ENCODE measurements at places on chromosomes 1 and 21.

DNA sequence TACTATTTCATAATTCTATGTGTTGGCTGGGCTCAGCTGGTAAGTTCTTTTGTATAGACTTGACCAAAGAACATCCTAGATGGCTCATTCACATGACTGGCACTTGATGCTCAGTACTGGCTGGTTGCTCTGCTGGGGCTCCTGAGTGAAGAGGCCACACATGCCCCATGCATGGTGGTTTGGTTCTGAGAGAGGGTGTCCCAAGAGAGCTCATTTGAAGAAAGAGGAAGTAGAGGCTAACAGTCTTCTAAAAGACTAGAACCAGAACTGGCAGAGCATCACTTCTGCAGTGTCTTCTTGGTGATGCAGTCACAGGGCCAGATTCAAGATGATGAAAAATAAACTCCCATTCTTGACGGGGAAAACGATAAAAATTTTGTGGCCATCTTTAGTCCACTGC is 5.2 kb upstream of the BACH1 start:
- DNase-seq: no peak

- DNase-seq: no peak
Observed at GRCh38 chr1:223514644-223515043, 121.4 kb downstream of the CCDC185 start.

DNA sequence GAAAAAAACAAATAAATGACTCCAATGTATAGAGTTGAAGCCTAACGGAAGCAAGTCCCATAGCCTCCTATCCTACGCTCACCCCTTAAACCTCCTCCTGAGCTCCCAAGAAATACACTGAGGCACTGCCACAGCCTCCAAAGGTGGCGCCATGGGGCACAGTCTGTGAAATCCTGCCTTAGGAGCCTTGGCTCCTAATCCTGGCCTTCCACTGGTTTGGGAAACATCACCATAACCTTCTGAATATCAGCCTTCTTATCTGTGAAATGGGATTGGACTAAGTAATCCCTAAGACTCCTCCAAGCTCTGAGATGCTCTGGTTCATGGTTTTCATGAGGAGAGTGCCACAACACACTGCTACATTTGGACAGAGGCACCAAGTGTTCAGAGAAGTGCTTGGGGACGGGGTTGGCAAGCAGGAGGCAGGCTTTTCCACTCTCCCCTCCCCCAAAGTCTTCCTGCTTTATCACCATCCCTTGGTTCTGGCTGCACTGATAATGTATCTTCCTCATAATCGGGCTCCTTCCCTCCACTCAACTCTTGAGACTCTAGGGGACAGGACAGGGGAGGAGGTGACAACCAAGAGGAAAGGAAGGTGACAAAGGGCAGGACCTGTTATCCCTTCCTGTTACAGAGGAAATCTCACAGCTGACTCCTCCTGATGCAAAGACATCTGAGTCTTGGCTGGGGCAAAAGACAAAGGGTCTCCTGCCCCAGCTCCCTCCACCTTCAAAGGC is 2.7 kb downstream of the SLAMF7 start:
- no peak for DNase-seq

DNA sequence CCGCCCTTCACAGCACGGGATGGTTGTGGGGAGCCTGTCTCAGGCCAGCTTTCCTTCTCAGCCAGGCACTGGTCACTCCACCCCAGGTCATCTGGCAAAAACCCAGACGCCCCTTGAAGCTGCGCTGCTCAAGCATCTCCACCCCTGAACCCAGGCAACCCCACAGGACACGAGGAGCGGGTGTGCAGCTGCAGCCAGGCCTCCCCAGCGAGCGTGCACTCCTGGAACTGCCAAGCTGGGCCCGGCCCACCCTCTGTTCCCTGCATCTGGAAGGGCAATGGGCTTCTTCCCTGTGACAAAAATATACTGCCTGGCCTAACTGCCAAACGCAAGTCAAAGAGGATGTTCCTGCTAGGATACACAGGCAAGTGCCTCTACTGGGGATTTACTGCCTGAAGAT is 39.7 kb downstream of the SLC66A1 start:
- no peak for DNase-seq

GRCh38 chr1:43306688-43307457 is 6.1 kb downstream of the TIE1 start:
- DNase-seq: no peak

Measured in CD8-positive, alpha-beta T cell (primary cell).